Right forelimb (tissue), 1 donor: ENCODE measurements at places on chromosomes 7 and 10.
A peak's percentile ranks its signal among the peaks of the same experiment; 100 is the strongest.

- no peak for DNase-seq
Measured at GRCh38 chr7:41568135-41568534, 134.8 kb downstream of the INHBA start.

DNA sequence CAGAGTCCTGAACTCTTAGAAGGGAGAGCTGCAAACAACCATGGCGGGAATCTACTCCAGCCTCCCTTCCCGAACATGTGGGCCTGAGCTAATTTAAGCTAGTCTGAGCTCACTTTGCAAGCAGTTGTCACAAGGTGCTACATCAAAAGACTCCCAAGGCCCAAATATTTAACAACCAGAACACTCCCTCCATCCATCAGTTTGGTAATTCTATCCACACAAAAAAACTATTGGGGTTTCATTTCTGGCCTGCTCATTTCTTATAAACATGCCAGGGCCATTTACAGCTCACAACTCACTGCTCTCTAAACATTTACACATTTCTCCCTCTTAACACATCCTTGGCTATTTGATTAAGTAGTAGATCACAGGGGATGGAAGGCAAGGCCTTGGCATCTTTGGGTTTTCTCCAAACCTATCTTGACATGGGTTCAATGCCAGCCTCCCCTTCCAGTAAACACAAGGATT, 263.4 kb downstream of the KCNMA1 start:
- peak; percentile 23 for DNase-seq

DNA sequence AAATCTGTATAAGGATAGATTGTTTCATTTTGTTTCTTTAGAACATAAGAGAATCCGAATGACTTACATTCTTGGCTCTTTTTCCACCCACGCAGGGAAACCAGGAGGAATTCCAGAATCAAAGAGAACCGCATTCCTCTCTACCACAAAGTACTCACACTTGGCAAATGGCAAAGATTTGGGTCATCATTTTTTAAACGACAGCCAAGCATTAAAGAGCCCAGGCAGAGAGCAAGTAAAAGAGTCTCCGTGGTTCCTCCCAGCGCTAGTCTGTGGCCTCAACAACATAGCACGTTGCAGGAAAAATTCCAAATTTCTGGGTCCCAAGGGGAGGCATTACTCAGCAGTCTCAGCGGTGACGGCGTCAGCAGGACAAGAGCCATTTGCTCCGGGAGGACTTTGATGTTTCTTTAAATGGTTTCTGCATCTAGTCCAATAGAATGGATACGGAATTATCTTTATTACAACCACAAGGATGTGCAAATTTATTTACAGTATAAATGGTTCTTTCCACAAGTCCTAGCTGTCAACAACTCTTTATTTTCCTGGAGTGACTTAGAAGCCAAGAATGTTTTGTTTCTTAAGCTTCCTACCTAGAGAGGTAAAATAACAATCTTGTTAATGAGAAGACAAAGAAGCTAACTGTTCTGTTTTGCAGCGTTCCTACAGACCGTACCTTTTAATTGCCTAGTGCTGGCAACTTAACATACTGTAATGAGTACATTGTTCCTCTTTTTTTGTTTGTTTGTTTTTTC, 232.5 kb downstream of the SKIDA1 start:
- peak; percentile 87 for DNase-seq

- no peak for DNase-seq
Measured at GRCh38 chr7:5543361-5543760, 119.7 kb upstream of the TNRC18 start.

GRCh38 chr10:60572511-60573194, 183.0 kb upstream of the ANK3 start:
- DNase-seq, result peak; percentile 65

GRCh38 chr7:99617192-99617781, 541 bp downstream of the ZSCAN25 start:
- DNase-seq, result no peak

DNA sequence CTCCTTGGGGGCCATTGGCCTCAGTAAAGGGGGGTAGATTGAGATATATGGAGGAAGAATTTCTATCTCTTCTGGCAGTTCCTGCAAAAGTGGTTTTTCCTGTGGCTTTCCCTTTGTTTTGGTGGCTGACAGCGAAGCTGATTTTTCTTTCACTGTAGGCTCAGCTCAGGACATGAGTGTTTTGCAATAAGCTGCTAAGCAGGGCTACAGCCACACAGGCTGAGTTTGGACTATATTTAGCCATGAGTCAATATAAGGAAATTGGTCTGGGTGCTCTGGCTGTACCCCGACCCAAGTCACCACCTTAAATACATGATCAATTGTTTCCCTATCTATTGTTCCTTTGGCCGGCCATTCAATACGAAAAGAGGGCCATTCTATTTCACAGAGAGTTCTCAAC, 212.7 kb upstream of the KCND2 start:
- no peak for DNase-seq

DNA sequence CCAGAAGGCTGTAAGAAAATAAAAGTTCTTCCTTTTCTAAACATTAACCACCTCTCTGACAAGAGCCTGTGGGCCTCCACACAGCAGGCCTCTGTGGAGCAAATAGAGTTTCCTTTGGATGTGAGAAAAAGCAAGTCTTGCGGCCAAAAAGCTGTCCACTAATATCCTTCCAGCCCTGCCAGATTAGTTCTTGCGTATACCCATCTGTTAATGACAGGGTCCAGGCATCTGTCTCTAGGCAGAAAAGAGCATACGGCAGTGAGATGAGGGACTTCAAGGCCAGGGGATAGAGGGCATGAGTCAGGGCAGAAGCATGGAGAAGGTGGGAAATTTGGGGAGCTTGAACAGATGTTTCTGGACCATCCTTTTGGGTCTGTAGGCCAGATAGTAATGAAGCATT, 164.9 kb downstream of the NSUN6 start:
- DNase-seq, result no peak

- DNase-seq, result no peak
Measured at GRCh38 chr7:100887516-100888290, 1.8 kb downstream of the UFSP1 start.

DNA sequence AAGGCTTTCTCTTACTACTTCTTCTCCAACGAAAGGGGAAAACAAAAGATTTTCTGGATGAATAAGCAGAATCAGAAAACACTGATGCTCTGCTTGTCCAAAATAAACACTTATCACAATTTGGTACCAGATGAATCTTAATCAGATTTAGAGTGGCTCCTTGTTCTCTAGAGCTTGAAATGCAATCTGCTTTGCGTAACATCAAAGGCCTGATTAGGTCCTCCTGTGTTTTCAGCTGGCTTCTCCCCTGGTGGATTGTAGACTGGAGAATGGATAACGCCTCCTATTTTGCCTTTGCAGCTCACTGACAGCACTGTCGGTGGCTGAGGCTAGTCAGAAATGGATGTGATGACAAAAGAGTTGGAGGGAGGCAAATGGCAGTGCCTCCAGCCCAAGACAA, 91.2 kb downstream of the FAM13C start:
- no peak for DNase-seq

GRCh38 chr10:124604214-124605000, 139.8 kb downstream of the FAM53B start:
- DNase-seq, result peak; percentile 42

GRCh38 chr10:3807928-3808496, 23.0 kb upstream of the KLF6 start:
- DNase-seq, result no peak

GRCh38 chr7:80637454-80637853, 988 bp upstream of the CD36 start:
- DNase-seq, result no peak

DNA sequence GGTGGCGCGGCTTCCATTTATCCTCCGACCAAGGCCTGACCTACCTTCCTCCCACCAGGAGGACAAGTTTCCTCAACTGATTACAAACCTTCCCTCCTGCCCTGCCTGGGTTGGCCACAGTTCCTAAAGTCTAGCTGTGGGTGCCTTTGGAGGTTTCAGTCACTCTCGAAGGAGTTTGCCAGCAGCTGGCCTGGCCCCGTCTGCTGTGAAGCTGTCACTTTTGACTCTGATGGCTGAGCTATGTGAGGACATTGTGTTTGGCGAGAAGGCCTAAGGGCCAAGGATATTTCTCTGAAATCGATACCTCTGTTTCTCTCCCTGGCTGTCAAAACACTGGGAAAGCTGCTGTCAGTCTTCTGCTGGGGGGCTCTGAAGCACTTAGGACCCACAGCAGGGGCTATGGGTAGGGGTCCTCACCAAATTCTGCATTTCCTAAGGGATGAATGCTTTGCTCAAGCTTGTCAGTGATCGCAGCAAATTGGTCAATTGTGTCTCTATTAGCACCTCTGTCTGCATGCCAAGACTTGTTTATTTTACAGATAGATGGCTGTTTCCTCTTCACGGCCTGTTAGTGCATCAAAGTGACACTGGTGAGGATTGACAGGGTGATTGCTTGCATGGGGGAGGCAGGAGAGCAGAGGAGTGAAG, 31.9 kb upstream of the SAMD8 start:
- DNase-seq, result no peak

DNA sequence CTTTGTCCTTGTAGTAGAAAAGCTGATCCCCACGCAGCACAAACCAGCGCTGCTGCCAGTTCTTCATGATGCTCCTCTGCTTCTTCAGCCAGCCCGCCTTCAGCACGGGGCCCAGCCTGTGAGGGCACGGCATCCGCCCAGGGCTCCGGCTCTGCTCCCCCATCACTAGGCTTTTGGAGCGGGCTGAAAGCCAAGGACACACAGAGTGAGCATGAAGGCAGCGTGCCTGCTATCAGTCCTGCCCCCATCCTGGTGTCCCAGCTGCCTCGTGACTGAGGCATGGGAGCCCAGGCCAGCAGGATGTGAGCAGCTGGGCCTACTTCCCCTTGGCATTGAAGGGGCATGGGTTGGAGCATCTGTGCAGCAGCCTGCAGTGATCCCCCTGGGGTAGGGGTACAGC, 21.9 kb downstream of the ARHGAP22 start:
- no peak for DNase-seq

DNA sequence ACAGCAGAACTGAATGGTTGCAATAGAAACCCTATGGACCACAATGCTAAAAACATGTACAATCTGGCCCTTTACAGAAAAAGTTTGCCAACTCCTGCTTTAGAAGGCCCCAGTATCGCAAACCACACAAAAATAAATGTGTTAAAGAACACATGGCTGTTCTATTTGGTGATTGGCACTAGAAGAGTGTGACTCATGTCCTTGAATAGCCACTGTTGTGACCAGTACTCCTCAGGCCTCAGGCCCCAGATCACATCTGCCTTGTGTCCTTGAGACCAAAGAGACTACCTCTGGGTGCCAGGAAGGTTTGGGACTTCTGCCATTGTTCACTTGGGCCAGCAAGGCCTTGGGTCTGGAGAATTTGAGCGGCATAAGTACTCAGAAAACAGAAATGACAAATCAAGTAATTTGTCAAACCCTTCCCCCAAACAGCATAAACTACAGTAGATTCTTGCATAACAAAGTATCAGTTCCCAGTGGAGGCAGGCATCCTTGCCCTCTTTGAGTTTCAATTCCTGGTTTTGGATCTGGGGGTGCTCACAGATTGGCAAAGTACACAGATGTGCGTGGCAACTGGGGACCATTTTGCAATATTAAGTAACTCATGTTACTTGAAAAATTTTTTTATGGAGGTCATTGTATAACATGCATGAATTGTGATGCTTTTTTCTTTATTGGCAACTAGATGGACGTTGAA, 50.2 kb downstream of the MTURN start:
- no peak for DNase-seq

DNA sequence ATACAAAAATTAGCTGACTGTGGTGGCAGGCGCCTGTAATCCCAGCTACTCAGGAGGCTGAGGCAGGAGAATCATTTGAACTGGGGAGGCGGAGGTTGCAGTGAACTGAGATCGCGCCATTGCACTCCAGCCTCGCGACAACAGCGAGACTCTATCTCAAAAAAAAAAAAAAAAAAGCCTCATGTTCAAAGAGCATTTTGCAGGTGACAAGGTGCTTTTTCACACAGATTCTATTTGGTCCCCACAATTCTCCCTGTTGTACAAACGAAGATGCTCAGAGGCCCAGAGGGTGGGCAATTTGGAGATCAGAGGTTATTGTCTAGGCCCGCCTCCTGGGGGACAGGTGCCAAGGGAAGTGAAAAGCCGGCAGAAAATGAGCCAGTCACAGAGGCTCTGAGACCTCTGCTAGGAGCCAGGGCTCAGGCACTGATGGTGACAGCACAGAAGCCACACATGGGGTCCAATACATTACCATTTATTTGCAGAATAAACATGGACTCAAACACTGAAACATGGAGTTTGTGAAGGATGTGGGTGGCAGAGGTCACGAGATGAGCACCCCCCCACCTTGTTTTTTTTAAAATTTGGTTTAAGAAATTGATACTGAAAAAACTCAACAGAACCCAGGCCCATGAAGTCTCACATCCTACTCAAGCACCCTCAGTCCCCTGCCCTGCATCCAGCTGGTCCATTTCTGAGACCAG, 882 bp upstream of the GAL3ST4 start:
- DNase-seq, result no peak

DNA sequence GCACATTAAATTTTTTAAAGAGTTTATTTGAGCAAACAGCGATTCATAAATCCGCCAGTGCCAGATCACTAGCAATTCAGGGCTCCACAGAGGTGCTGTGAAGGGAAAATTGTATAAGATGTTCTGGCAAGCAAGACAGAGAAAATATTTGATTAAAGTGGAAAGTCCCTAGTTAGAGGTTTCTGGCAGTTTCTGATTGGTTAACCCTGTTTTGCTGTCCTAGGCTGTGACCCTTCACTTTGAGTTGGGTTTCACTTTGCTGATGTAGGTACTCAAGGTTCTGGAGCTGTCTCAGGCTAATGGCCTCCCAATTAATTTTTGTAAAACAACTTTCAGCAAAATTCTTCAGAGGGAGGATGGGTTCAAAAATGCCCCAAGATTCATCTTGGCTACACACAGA, 79.4 kb upstream of the NXPH1 start:
- no peak for DNase-seq

DNA sequence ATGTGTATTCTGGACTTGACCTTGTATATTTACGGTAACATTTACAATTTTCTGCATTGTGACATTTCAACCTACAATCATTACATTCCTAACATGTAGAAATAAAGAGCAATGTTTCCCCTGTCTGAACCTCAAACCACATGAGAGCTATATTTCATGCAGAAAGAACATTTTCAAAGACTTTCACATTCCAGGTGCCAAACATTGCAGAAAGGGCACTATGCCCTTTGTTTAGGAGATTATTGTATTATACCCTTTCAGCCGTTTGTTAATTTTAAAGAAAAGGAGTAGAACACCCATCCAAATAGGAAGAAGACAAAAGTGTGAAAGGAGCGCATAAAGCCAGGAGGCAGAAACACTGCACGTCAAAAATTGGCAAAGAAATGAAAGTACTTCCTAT, 260.4 kb downstream of the RELN start:
- no peak for DNase-seq

DNA sequence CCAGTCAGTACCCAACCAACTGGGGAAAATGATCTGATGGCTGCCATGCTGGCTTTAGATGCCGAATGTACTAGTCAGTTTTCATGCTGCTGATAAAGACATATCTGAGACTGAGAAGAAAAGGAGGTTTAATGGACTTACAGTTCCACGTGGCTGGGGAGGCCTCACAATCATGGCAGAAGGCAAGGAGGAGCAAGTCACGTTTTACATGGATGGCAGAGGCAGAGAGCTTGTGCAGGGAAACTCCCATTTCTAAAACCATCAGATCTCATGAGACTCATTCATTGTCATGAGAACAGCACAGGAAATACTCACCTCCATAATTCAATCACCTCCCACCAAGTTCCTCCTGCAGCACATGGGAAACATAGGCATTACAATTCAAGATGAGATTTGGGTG, 508.9 kb upstream of the NRP1 start:
- DNase-seq, result no peak
